ENCODE measurements at places on chromosomes 2 and 18.
A peak's percentile ranks its signal among the peaks of the same experiment; 100 is the strongest.

DNA sequence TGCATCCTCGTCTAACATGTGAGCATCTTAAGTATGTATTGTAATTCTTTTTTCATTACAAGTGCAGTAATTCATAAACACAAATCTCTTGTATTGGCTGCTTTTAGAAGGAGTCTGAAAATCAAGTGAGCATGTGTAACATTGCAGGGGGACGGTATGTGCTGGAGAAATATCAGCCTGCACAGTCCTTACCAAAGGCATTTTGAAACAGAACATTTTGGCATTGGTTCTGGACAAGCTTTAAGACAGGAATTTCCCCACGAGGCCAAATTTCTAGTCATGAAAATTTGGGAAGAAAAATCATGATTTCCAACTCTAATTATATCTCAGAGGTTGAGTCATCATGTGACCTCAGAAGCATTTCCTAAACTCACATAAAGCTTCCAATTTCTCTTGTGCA, 24.7 kb upstream of the NRP2 start:
- no peak for DNase-seq

GRCh38 chr2:187976259-187976985, 315.3 kb upstream of the GULP1 start:
- DNase-seq: no peak

DNA sequence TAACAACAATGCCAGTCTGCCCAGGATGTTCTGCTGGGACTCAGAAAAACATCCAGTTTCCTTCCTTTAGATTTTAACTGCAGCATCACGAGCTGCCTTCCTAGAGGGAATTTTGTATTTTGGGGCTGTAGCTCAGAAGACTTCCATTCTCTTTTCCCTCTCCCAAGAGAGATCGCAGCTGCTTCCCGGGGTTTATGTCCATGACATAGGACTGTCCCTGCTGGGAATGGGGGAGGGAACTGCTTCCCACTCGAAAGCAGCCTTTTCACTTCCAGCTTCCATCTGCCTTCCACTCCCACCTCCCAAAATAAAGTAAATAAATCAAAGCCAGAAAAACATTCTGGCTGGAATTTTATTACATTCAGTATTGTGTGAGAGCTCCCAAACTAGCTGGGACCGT, 52.4 kb downstream of the LIMS1 start:
- DNase-seq: no peak

GRCh38 chr18:77320971-77321559, 71.4 kb downstream of the GALR1 start:
- DNase-seq: no peak

- DNase-seq: no peak
Measured at GRCh38 chr2:204920776-204921175, 375.5 kb downstream of the PARD3B start.

GRCh38 chr18:3256693-3257626, 5.0 kb upstream of the MYL12B start:
- DNase-seq: no peak

DNA sequence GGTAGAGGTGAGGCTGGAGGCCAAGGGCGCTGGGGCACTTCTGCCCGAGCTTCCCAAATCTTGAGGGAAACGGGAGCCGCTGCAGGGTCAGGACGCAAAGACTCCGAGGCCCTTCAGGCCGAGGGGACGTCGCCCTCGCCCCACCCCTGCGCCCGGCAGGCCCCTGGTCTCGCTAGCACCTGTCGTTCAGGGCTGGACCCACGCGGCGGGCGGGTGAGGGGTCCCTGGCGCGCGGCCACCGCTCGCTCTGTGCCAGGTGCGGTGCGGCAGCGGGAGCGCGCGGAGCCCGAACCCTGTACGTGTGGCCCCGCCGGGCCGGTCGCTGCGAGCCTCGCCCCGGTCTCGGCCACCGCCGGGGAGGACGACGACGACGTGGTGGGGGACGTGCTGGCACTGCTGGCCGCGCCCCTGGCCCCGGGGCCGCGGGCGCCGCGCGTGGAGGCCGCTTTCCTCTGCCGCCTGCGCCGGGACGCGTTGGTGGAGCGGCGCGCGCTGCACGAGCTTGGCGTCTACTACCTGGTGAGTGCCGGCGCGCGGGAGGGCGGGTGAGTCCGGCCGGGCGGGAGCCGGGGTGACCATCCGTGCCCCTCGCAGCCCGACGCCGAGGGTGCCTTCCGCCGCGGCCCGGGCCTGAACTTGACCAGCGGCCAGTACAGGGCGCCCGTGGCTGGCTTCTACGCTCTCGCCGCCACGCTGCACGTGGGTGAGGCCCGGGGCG, 4.9 kb downstream of the ERFE start:
- DNase-seq: no peak

- DNase-seq: no peak
Measured at GRCh38 chr2:5520463-5520972, 171.7 kb upstream of the SOX11 start.

GRCh38 chr2:123061534-123061933, 963.6 kb upstream of the CNTNAP5 start:
- DNase-seq: no peak

DNA sequence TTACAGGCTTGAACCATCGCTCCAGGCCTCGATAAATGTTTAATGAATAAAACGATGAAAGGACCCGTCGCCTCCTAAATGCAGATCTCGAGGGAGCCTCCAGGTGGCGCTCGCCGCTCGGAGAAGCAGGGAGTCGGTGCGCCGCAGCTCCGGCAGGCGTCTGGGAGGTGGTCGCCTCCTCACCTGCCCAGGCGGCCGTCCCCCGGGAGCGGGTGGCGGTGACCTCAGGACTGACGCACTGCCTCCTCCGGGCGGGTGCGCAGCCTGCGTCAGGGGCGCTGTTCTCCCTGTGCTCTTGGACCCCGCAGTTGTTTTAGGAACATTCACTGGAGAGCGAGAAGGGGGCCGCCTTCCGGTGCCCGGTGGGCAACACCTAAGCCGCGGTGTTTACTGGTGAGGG, 38.6 kb upstream of the POLE4 start:
- peak; percentile 49 for DNase-seq

GRCh38 chr18:11817229-11817628, 34.0 kb upstream of the CHMP1B start:
- DNase-seq: no peak

GRCh38 chr2:181378491-181378890, 78.7 kb upstream of the ITGA4 start:
- no peak for DNase-seq

GRCh38 chr2:218721488-218721887, 10.9 kb downstream of the TTLL4 start:
- no peak for DNase-seq

DNA sequence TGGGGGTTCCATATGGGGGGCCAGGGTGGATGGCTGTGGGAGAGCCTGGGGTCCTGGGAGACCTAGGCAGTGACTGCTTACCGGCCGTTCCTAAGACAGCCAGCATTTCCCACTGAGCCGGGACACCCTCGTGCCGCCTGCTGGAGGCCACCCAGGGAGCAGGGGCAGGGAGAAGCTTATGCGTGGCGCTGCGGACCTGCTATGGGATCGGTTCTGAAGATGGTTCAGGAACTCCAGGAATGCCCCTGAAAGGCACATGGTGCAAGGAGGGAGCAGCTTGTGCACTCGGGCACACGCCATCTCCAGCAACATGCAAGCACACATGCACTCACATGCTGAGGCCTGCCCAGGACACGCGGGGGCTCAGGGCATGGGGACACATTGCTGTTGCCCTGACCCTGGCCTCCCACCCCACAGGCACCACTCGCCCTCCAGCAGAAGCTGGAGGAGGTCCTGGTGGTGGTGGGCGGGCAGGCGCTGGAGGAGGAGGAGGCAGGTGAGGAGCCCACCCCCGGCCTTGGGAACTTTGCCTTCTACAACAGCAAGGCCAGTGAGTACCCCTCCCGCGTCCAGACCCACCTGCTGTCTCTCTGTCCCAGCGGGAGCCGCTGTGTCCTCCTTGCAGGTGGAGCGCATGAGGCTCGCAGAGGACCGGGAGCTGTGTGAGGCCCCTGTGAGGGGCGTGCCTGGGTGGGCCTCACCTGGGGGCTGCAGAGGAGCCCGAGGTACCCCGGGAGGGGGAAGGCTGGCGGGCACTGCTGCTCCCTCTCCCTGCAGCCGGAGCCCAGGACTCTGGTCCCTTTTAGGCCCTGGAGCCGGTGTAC, 4.1 kb downstream of the KLHL30 start:
- DNase-seq: no peak

GRCh38 chr2:20584045-20584398, 66.9 kb downstream of the HS1BP3 start:
- no peak for DNase-seq

- DNase-seq: no peak
Measured at GRCh38 chr2:234305846-234306245, 191.0 kb downstream of the ARL4C start.

DNA sequence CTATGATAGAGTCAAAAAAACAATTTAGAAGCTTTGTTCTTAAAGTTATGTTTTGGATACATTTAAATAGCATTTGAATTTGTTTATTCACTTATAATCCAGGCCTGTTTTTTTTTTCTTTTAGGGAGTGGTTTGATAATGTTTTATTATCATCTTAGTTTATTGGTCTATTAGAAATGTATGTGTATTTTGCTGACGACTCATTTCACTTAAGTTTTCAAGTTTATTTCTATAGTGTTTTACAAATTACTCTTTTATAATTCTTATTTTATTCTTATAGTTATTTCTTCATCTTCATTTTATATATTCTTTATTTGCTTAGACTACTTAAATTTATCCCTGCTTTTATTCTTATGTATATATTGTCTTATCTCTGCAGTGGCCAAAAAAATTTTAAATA, 804.5 kb downstream of the NR4A2 start:
- no peak for DNase-seq

GRCh38 chr2:241092677-241093076, 9.4 kb downstream of the MTERF4 start:
- DNase-seq: no peak

DNA sequence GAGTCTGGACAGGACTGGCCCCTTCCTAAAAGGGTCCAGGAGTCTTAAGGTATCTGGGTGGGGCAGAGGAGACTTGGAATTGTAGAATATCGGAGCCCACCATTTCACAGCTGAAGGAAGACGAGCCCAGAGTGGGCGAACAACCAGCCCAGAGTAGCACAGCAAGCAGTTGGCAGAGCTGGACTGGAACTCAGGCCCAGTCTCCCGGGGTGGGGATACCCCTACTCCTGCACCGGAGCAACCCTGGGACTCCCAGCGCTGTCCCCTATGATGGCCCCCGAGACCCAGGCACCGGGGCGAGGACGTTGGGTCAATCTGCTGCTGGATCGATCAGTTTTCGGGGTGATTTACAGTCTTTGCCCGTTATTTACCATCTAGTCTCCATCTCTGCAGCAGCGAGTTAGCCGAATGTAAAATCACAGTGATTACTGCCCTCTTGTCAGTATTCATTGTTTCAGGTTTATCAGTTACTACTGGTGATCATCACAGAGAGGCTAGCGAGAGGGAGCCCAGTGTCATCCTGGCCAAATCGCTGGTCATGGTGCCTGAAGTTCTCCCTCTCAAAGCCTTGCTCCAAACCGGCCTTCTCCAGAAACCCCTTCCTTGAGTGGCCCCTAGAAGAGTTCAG, 75.3 kb downstream of the SMAD7 start:
- no peak for DNase-seq

- DNase-seq: no peak
Measured at GRCh38 chr2:62800618-62801017, 95.1 kb downstream of the EHBP1 start.

DNA sequence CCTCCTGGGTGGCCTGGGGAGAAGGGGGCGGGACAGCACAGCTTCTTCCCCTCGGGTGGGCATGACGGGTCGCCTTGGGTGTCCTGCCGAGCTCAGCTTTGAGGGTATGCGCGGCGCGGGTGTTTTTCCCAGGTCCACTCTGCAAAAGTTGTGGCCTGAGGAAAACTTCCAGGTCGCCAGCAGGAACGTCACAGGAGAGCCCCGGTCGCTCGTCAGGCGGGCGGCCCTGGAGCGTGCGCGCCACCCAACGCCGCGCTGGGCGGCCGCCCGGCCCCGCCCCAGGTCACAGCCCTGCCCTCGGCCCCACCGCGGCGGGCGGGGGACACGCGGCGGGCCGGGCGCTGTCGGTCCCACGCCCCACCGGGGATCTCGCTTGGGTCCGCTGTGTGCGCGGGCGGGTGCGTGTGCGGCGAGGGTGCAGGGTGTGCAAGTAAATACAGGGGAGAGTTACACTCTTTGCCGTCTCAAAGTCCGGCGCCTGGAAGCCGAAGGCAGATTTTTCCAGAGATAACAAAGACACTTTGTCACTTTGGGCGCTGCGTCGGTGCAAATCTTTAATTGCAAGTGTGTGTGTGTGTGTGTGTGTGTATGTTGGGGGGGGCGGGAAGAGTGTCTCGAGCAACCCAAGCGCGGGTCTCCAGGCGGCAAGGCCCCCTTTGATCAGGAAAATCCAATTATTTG, 616 bp upstream of the SP5 start:
- DNase-seq: no peak

DNA sequence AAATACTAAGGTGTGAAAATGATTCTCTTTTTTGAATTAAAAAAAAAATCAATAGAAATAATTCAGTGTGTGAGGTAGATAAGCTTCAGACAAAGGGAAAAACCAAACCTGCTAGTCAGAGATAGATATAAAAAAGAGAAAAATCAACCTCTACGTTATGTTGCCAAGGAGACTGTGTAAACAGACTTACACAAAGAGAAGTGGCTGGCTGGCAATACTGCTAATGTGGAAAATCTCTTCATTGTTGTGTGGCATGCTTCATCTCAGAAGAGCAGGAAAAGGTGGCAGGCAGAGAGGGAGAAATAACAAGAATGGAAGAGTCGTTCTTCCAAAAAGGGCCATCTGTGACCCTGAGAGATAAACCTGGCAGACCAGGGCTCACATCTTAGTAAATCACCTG, 200.8 kb downstream of the SLC8A1 start:
- DNase-seq: no peak

- DNase-seq: no peak
Measured at GRCh38 chr2:207421671-207422070, 108.1 kb upstream of the CREB1 start.
